Hematopoietic multipotent progenitor cell treated with erythropoietin and hydrocortisone succinate and interleukin-3 and kit ligand, for 15 days (in vitro differentiated cells): ENCODE measurements at places on chromosomes 2 and 18.

DNA sequence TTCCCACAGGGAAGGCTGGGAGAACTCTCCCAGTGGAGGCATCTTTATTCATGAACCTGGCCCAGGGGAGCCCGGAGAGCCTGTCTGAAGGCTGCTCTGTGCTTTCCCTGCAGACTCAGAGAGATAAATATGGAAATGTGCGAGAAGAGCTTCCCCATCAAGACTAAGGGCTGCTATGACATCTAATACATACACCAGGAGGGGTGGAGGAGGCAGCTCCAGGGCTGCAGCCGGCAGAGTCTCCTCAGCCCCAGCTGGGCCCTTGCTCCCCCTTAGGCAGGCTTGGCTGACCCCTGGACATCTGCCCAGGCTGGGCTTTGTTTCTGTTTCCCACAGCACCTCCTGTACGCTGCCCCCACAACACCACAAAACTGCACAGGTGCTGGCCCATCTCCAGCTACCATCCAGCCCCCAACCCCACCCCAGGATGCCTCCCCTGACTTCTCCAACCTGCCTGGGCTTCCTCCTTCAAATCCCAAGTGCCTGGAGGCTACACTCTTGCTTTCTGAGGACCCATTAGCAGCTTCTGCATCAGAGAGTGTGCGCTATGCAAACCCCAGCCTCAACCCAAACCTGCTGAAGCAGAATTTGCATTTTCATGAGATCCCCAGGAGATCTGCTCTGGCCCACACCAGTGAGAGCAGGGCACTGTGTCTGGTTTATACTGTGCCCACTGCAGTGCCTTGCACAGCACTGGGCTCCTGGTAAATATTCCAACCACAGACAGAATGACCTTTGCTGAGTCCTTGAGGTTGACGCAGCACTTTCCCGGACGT is 96.8 kb downstream of the VSNL1 start:
- DNase-seq: no peak

DNA sequence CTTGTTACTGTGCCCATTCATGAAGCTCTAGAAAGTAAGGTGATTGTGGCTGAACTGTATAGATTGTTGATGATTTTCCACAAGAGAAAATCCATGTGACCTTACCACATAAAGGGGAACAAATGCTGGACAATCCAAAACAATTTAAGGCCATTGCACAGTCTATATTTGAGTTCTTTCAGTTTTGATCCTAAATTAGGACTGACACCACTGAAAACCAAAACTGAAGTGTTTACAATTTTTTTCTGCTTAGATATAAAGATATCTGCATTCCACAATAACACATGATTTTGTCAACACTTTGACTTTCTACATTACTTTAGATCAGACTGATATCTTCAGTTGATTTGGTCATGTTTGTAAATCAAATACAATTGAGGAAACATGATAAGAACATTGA is 123.6 kb upstream of the SLC38A11 start:
- DNase-seq: no peak

- DNase-seq: no peak
Measured at GRCh38 chr2:75041731-75042600, 83.5 kb downstream of the POLE4 start.

GRCh38 chr2:233433794-233434193 is 79.5 kb downstream of the DGKD start:
- DNase-seq: no peak

- no peak for DNase-seq
Measured at GRCh38 chr2:206324869-206325268, 50.4 kb downstream of the ZDBF2 start.

- DNase-seq: no peak
Measured at GRCh38 chr18:55900380-55900779, 312.4 kb upstream of the TCF4 start.

DNA sequence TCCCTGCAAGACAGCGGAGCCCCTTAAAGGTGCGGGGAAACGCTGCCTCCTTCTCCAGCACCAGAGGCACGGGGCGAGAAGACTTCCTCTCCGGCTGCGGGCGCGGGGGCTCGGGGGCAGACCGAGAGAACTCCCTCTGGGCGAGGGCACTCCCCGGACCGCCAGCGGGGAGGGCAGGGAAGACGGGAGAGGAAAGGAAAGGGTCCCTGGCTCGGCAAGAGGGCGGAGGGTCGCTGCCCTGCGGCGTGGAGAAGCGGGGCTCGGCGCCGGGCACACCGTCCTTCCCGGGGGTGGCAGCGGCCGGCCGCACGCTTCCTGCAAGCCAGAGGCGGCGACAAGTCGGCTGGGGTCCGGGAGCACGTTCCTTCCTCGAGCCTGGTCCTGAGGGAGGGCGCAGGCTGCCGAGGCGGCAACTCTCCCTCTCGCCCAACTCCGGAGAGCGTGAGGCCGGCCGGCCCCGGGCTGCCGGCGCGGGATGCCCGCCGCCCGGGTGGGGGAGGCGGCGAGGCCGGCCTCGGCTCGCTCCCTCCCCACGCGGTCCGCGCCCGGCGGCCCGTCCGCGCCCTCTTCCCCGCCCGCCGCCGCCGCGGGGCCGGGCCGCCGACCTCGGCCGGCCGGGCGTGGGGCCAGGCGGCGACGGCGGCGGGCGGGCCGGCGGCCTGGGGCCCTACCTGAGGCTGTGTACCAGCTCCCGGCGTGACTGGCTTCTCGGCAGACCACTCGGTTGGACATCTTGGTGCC is 1.1 kb downstream of the MEMO1 start:
- peak; percentile 38 for DNase-seq

GRCh38 chr2:46153996-46154753 is 143.0 kb upstream of the EPAS1 start:
- no peak for DNase-seq

DNA sequence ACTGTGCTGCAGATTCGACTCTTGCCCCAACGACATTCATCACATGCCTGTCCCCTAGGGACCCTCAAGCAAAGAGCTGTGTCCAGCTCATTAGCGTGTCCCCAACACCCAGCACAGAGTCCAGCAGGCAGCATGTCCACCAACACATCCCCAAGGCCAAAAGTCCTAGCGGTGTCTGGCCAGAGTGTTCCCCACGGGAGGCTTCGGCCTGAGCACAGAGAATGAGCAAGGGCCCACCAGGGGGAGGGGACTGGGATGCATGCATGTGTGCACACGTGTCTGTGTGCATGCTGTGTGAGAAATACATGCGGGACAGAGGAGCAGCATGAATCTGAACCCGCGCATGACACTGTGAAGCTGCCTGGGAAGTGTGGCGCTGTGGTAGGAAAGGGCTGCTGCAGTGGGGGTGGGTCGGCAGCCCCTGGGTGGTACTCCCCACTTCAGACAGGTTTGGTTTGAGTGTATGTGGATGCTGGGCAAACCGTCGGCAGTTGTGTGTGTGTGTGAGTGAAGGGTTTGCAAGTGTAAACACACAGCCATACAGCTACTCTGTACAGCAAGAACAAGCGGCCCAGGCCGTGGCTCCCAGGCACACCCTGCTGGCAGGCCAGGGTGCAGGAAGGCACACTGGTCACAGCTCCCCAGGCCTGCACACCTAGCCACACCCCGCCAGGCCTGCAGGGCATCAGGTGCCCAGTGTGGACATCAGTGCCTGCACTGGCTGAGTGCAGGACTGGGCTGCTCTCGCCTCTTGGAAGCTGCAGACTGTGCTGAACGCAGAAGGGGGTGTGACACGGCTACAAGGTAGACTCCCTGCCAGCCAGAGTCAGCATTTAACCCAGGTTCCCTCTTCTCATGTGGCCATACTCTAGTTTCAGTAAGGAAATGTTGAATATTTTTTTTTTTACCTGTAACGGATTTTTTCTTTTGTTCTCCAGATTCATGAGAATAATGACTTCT is 19.5 kb upstream of the HES6 start:
- DNase-seq: no peak
